MCF 10A (cell line): ENCODE measurements at places on chromosomes 4 and X.

DNA sequence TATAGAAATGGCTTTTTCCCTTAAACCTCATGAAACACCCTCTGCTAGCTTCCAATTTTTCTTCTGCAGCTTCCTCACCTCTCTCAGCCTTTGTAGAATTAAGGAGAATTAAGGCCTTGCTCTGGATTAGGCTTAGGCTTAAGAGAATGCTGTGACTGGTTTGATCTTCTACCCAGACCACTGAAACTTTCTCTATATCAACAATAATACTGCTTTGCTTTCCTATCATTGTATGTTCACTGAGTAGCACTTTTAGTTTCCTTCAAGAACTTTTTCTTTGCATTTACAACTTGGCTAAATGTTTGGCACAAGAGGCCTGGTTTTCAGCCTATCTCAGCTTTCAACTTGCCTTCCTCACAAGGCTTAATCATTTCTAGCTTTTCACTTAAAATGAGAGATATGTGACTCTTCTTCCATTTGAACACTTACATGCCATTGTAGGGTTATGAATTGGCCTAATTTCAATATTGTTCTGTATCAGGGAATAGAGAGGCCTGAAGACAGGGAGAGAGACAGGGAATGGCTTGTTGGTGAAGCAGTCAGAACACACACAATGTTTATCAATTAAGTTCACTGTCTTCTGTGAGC, 28.2 kb downstream of the TMEM154 start:
- H3K4me1 ChIP-seq: no peaks in the 10 kb centered on the region
- DNase-seq: no peak
- no peaks in the 10 kb centered on the region for H3K27me3 ChIP-seq
- no peak overlapping the region for H3K27ac ChIP-seq

GRCh38 chr4:66974665-66975064, 570.6 kb downstream of the CENPC start:
- no peak for DNase-seq
- no peak overlapping the region for H3K27ac ChIP-seq
- H3K4me1 ChIP-seq: no peaks in the 10 kb centered on the region
- H3K27me3 ChIP-seq: no peaks in the 10 kb centered on the region
- H3K36me3 ChIP-seq: no peaks in the 10 kb centered on the region
- H3K4me3 ChIP-seq: no peak overlapping the region

DNA sequence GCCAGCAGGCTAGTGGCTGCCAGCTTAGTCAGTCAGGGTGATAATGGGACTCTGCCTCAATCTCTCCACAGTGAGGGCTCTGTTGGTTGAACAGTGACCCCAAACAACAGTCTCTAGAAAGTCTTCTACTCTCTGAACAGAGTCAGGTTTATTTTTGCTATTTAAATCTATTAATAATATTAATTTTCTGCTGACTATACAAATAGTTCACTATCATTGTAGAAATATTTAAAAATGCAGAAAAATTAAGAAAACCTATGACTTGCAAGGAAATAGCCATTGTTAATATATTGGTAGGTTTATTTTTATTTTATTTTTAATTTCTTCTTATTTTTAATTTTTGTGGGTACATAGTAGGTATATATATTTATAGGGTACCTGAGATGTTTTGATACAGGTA, 67.9 kb upstream of the AADAT start:
- DNase-seq: no peak
- H3K27me3 ChIP-seq: no peaks in the 10 kb centered on the region
- no peak overlapping the region for H3K27ac ChIP-seq
- H3K4me3 ChIP-seq: no peak overlapping the region
- H3K4me1 ChIP-seq: no peaks in the 10 kb centered on the region

GRCh38 chrX:153780678-153781427, at the start of gene SRPK3:
Gene SRPK3 (plus strand): TSS chrX:153781041. CDS start chrX:153781087, 46 bp downstream.
- H3K4me1 ChIP-seq: no peaks in the 10 kb centered on the region
- H3K27ac ChIP-seq: no peak within 1 kb of the TSS
- peaks cover 20% of the 10 kb centered on the region for H3K36me3 ChIP-seq
- H3K27me3 ChIP-seq: no peaks in the 10 kb centered on the region
- no peak within 1 kb of the TSS for H3K4me3 ChIP-seq

- DNase-seq: peak; percentile 51
- peak overlapping the region; percentile 97 for H3K27ac ChIP-seq
- H3K4me3 ChIP-seq: peak overlapping the region; percentile 94
- no peaks in the 10 kb centered on the region for H3K4me1 ChIP-seq
- H3K36me3 ChIP-seq: peaks cover 34% of the 10 kb centered on the region
Measured at GRCh38 chrX:120604361-120604782, 471 bp downstream of the MCTS1 start.
